ENCODE measurements at places on chromosomes 13 and 19.

- DNase-seq, result peak; percentile 74
Measured at GRCh38 chr19:41376241-41376997, at the start of gene TMEM91. Gene TMEM91, plus strand, starts transcription at chr19:41376533. Its CDS starts 1,777 bp downstream, at chr19:41378310.

DNA sequence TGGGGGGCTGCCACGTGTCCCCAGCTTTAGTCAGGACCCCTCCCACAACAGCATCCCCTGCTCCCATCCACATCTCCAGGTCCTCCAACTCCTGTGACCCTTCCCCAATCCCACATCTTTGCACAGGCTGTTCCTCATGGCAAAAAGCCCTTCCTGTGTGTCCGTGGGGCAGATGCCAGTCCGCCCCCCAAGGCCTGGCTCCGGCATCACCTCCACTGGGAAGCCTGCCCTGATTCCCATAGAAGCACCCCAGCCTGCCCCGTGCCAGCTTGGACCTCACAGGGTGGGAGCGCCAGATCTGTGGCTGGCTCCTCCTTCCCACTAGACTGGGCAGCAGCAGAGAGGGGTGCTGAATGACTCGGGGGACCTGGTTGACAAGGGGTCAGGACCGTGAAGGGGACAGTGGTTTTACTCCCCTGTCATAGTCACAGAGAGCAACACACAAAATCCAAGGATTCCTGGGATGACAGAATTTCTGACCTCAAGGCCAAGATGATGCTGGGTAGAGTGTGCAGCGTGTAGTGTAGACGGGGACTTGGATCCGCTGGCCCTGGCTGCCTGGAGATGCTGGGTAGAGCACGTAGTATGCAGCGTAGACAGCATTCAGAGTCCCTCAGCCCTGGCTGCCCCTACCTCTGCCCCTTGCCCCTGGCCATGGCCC, 13.3 kb downstream of the KLF2 start:
- no peak for DNase-seq

DNA sequence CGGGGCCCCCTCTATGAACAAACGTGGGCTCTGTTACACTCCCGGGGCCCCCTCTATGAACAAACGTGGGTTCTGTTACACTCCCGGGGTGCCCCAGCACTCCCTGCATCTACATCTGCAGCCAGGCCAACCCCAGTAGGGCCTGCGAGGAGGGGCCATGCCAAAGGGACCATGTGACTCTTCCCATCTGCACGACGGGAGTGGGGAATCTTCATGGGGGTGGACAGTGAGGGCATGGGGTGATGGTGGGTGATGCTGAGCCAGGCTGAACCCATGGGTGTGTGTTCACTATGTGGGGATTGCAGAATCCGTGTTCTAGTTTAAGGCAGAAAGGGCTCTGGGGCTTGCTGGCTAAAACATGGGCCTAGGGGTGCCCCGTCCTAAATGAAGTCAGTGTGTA, 69.9 kb upstream of the ARHGEF7 start:
- no peak for DNase-seq

- peak; percentile 91 for DNase-seq
Measured at GRCh38 chr19:15584541-15585115, 30.4 kb upstream of the CYP4F8 start.

GRCh38 chr19:38263689-38264485, 486 bp upstream of the SPINT2 start:
- DNase-seq, result peak; percentile 99

GRCh38 chr19:18594096-18594823, 5.7 kb downstream of the REX1BD start:
- peak; percentile 87 for DNase-seq

- DNase-seq, result no peak
Measured at GRCh38 chr13:95195146-95195545, 106.1 kb downstream of the ABCC4 start.

- peak; percentile 78 for DNase-seq
Measured at GRCh38 chr19:6743066-6743465, 3.6 kb downstream of the TRIP10 start.

- DNase-seq, result no peak
Measured at GRCh38 chr19:941292-942132, 15.7 kb downstream of the ARID3A start.

DNA sequence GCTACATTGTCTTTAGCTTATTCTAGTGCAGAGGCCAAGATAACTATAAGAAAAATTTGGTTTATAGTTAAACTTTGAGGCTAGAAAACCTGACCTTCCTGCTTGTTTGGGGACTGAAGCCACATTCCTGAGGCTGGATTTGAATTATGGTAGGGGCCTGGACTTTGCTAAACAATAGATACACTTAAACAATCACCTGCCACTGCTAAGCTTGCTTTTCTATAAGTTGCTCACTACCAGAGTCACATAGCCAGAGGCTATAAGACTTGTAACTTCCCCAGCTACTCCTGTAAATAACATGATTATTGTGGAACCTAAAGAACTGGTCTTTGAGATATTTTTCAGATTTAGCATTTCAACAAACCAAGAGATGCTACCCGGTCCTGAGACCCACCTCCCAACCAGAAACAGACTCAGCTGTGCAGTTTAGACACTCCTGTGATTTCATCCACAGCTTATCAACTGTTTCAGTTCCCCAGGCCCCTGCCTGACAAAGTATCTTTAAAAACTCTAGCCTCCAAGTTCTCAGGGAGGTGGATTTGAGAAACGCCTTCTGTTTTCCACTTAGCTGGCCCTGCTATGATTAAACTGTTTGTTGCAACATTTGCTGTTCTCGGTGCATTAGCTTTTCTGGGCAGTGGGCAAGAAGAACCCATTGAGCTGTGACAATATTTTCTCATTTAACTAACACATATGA, 77.7 kb downstream of the MIPEP start:
- peak; percentile 58 for DNase-seq

DNA sequence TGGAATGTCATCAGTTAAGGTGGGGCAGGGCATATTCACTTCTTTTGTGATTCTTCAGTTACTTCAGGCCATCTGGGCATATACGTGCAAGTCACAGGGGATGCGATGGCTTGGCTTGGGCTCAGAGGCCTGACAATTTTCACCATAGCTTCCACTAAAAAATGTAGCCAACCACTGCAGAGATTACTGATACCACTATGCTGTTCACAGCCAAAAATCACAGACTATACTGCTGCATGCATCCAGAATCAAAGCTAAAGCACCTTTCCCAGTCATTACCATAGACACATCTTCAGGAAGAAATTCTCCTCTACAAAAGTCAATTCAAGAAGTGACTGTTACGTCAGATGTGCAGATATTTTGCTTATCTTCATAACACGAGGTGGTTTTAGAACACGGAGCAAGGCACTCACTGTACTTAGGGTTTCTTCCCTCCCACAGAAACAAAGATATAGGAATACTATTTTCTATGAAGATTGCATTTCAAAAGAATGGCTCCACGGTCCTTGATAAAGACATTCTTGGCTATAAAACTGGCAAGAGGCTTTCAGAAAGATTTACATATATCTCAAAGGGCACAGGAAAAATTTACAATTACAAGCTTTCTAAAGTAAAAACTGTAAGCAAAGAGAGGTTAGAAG, 1556.6 kb upstream of the PRR20A start:
- DNase-seq, result no peak

GRCh38 chr19:45186509-45187334, 8.1 kb downstream of the BLOC1S3 start:
- no peak for DNase-seq

- DNase-seq, result no peak
Measured at GRCh38 chr13:19955873-19956559, 2.5 kb upstream of the ZMYM2 start.

DNA sequence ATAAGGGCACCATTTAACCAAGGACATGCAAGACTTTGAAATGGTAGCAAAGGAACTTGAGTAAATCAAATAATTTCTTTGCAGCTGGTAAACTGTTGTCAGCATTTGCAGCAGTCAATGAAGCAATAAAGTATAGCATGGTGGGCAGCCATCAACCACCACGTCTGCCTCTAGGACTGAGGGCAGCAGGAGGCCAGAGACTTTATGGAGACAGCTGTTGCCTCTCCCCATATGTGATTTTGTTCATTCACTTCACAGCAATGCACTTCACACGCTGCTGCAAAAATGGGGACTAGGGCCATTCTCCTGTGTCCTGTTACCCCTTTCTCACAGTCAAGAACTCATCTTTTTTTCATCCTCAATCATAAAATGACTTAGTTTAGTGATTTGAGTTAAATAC, 51.3 kb upstream of the PCDH9 start:
- DNase-seq, result no peak

GRCh38 chr13:87536499-87536898, 134.7 kb upstream of the SLITRK5 start:
- DNase-seq, result no peak

DNA sequence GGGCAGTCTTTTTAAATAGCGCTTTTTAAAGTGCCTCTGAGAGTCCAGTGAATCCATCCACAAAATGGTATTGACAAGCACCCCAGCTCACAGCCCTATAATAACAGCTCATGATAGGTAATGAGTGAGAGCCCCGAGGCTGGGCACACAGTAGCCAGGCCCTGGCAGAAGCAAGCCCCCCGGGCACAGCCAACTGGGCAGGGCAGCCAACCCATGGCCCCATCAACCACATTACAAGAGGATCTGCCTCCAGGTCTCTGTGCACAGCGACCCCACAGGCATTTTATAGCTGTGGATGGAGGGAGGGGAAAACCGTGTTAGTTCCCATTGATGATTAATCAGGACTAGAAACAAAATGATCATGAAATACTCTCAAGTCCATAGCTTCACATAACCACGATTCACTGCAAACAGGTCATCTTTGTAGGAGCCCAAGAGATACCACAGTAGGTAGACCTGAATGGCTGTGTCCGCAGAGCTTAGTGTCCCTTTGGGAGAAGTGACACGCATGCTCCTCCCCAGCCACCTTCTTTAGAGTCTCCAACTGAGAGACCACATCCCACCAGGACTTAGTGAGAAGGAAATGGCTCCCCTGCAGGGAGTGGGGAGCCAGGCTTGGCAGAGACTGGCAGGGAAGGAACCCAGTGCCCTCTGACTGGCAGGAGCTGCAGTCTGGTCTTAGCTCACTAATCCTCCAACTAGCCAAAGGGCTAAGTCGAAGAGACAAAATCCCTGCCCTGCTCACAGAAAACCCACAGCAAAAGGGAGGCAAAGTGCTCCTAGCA, 4.3 kb upstream of the VSTM2B start:
- DNase-seq, result no peak

DNA sequence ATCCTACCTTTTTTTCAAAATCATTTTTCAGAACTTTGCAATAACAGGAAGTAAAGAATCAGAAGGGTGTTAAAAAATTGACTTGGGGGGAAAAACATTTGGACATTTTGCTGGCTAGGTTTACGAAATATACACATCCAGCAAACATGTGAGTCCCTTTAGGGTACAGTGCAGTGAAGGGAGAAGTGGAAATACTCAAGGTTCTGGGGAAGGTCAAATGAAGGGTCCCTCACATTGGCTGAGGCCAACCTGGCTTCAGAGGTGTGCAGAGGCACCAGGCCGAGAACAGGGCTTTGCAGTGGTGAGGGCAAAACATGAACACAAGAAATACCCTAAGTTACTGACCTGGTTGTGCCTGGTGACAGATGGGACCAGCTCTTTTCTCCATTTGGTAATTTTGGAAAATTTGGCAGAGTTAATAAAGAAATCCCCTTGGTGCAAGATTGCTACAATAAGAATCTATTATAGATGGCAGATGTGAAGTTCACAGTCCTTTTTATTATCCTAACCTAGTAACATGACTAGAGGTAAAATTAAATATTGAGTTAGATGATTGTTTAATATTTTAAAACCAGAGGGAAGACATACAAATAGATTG, 1.5 kb upstream of the UPF3A start:
- no peak for DNase-seq

- peak; percentile 26 for DNase-seq
Measured at GRCh38 chr13:99379856-99380801, 72.9 kb upstream of the GPR183 start.

GRCh38 chr13:43544011-43544410, 242.8 kb downstream of the ENOX1 start:
- no peak for DNase-seq

DNA sequence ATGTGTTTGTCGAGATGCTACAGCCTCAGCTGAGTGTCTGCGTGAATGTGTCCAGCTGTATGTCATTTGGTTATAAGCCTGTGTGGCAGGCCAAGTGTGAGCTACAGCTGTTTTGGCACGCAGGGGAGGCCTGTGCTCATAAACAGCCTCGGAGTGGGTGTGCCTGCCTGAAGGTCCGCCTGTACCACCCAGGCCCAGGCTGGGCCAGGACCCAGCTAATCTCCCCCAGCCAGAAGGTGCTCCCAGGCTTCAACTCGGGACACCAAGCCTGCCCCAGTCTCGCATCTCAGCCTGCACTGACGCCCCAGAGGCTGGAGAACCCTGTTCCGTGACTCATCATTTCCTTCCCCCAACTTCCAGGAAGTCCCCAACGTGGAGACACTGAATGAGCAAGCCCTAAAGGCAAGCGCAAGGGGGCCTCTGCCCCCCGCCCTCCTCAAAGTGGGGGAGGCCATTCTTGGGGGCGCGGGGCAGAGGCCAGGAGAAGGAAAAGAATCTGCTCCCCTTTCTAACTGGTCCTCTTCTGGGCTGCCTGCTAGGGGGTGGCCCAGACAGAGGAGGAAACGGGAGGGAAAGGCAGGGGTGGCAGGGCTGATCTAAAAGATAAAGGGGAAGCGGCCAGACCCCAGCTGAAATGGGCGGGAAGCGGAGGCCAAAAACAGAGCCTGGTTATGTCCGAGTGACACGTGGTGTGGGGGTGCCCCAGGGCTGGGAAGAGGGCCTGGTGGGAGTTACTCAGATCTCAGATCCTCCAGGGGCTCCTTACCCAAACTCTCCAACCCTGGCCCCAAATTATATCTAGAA, 2.0 kb downstream of the SLC1A5 start:
- DNase-seq, result peak; percentile 84

DNA sequence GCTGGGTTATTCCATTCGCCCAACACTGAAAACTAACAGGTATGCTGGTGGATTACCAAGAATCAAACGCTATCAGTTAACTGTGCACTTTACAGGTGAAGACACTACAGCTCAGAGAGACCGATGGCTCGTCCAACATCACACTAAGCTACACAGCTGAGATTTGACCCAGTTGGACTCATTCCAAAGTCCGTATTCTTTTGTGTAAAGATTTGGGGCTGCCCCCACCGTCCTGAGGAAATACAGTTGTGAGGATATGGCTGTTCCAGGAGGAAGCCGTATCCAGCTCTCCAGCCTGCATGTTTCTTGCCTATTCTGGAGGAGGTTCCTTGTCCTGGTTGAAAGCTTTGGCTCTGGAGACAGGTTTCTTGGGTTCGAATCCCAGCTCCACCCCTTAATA, 4.2 kb downstream of the ZSCAN5A start:
- DNase-seq, result no peak

Data from islet precursor cell (in vitro differentiated cells).